ENCODE measurements at places on chromosomes 4 and X. TPM values are rescaled to one million over a fixed set of nuclear protein-coding genes. Genes with fewer than 3 reads are reported as not detected.

GRCh38 chrX:107748506-107748905 lies 27.1 kb downstream of the TSC22D3 start:
- no peak for DNase-seq
- no peak overlapping the region for H3K4me3 ChIP-seq
- no peaks in the 10 kb centered on the region for H3K27me3 ChIP-seq
- H3K36me3 ChIP-seq: no peaks in the 10 kb centered on the region

DNA sequence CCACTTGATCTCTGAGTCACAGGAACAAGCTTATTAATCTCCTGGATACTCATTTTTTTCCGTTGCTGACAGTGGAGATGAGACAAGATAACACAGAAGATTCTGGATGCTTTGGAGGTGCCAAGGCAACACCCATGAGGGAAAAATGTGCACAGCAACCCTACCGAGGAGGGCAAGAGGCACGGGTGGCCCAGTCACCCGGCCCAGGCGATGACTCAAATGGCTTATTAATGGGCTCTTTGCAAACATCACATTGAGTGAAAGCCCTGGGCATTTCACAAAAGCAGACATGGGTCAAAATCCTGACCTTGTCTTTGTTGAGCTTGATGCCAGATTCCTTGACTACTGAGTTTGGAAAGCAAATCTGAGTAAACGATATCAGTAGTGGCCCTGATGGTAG lies 315.1 kb downstream of the STK32B start:
- no peak for DNase-seq
- H3K4me1 ChIP-seq: no peaks in the 10 kb centered on the region
- no peak overlapping the region for H3K27ac ChIP-seq
- peaks cover 3% of the 10 kb centered on the region for H3K27me3 ChIP-seq
- H3K36me3 ChIP-seq: no peaks in the 10 kb centered on the region

DNA sequence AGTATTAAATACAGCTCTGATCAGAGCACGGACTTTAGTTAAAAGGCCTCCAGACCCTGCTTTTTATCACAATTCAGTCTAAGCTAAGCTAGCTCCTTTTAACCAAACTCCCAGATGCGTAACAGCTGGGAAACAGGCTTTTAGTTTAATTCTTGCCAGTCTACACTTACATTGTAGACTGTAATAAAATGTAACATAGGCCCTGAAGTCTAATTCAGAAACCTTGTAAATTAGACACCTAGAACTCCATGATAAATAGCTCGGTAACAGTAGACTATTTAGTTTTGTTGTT lies 20.1 kb downstream of the FBXO8 start:
- H3K27ac ChIP-seq: no peak overlapping the region
- no peaks in the 10 kb centered on the region for H3K4me1 ChIP-seq
- DNase-seq: no peak
- H3K4me3 ChIP-seq: no peak overlapping the region
- no peaks in the 10 kb centered on the region for H3K27me3 ChIP-seq
- no peaks in the 10 kb centered on the region for H3K36me3 ChIP-seq

DNA sequence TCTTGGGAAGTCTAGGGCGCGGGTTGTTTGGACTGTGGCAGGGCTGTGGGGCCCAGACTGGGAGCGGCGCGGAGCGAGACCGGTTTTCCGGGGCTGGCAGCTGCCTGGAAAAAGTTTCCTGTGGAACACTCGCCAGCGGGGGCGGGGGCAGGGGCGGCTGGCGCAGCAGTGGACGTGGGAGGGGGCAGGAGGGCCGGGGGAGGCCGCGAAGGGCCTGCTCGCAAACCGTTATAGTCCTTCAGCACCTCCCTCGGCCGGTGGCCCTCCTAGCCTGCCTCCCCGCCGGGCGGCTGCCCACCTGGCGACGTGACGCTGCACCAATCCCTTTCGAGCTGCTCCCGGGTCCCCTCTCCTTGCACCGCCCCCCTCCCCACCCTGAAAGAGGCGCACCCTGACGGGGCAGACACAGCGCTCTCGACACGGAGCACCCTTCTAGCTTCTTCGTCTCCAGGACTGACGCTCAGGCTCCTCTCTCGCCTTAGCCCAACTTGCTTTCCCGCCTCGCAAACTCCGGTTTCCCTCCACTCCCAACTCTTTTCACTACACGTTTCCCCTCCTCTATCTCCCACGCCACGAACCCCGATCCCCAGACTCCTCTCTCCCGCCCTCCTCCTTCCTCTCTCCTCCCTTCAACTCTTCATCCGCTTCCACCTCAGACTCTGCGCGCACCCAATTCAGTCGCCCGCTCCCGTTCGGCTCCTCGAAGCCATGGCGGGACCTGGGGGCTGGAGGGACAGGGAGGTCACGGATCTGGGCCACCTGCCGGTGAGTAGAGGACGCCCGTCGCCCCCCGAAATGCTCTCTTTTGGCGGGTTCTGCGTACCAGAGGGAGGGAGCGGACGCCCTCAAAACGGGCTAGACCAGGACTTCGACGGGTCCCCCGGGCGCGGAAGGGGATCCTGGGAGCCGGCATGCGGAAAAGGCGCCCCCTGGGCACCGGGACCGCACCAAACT lies at the start of gene NRK:
Gene NRK (plus strand): TSS at position 402 of the 954 bp plus-strand sequence. CDS start 307 bp downstream, at position 709.
- peak within 1 kb of the TSS; percentile 25 for H3K4me3 ChIP-seq
- H3K36me3 ChIP-seq: no peaks in the 10 kb centered on the region
- no peaks in the 10 kb centered on the region for H3K27me3 ChIP-seq
- H3K4me1 ChIP-seq: no peaks in the 10 kb centered on the region
- no peak within 1 kb of the TSS for H3K27ac ChIP-seq
- no peak for DNase-seq

DNA sequence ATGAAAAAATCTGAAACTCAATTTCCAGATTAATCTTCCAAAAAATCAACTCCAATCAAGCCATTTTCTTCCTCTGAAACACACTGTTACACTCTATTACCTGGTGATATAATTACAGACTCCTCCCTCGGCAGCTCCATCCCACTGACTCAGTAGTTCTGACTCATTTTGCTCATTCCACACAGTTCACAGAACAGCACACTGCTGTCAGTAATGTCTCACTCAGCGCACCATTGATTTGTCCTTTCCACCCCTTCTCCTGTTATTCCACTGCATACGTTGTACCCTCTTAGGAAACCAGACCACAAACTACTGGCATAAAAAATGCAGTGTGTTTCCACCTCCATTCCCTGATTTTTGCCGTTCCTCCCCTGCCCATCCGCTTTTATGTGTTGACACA lies 212.7 kb downstream of the SLIT2 start:
- no peak overlapping the region for H3K27ac ChIP-seq
- no peaks in the 10 kb centered on the region for H3K27me3 ChIP-seq
- H3K4me3 ChIP-seq: no peak overlapping the region
- no peaks in the 10 kb centered on the region for H3K36me3 ChIP-seq

DNA sequence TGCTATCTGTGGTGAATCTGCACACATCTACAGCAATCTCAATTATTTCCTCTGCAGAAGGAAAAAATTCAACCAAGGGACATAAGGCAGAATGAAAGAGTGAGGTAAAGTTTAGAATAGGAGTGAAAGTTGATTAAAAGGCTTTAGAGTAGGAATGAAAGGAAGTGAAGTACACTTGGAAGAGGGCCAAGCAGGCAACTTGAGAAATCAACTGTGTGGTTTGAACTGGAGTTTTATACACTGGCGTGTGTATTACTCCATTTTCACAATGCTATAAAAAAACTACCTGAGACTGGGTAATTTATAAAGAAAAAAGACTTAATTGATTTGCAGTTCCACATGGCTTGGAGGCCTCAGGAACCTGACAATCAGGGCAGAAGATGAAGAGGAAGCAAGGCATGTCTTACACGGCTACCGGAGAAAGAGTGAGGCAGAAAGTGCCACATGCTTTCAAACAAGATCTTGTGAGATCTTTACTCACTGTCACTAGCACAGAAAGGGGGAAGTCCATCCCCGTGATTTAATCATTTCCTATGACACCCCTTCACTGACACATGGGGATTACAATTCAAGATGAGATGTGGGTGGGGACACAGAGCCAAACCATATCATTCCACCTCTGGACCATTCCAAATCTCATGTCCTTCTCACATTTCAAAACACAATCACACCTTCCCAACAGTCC lies 234.8 kb downstream of the IL15 start:
- H3K27ac ChIP-seq: no peak overlapping the region
- no peaks in the 10 kb centered on the region for H3K27me3 ChIP-seq
- H3K36me3 ChIP-seq: no peaks in the 10 kb centered on the region
- no peaks in the 10 kb centered on the region for H3K4me1 ChIP-seq
- no peak for DNase-seq

The HMX1 gene
- 5.3 TPM for total RNA-seq

The PIN4 gene
- 8.9 TPM for total RNA-seq

The SULT1B1 gene
- 3.0 TPM for total RNA-seq

DNA sequence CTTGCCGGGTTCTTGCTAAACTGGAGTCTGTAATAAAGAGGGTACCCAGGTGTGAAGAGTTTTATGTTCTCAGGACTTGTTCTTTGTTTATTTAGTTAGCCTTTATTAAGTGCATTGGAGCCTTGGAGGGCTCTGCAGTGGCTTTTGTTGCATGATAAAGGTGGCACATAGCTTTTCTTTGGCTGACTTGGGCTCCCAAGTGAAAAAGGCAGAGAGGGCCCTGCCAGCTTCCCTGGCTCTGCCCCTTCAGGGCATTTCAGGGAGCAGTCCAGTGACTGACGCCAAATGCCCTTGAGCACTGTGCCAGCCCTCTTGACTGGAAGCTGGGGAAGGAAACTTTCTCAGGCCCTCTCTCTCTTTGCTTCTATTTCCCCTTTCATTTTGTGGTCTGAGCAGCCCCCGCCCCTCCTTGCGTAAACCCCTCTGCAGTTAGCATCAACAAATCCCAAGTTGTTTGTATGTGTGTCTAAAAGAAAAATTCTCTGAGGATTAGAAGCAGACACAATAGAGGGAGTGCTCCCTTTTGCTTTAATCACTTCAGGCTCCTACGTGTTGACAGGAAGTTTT lies 152.2 kb downstream of the NHS start:
- no peaks in the 10 kb centered on the region for H3K27me3 ChIP-seq
- no peak overlapping the region for H3K4me3 ChIP-seq
- no peaks in the 10 kb centered on the region for H3K4me1 ChIP-seq
- no peak overlapping the region for H3K27ac ChIP-seq
- DNase-seq: no peak

DNA sequence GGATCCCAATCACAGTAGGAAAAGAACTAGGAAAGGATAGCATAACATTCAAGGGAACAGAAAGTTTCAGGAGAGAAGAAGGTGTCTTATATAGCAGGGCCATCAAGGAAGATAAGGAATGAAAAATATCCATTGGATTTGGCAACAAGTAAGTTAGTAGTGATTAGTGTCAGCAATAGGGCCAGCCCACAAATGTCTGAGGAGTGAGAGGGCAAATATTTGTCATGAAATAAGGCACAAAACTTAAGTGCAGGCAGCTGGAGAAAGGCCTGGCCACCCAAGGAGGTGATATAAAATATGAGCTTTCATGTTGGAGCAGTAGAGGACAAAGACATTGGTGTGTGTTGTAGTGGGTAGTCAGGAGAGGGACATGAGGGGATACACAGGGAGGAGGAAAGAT lies 132.1 kb downstream of the COL4A6 start:
- H3K27me3 ChIP-seq: no peaks in the 10 kb centered on the region
- no peak for DNase-seq
- no peaks in the 10 kb centered on the region for H3K36me3 ChIP-seq
- H3K27ac ChIP-seq: no peak overlapping the region
- no peak overlapping the region for H3K4me3 ChIP-seq

DNA sequence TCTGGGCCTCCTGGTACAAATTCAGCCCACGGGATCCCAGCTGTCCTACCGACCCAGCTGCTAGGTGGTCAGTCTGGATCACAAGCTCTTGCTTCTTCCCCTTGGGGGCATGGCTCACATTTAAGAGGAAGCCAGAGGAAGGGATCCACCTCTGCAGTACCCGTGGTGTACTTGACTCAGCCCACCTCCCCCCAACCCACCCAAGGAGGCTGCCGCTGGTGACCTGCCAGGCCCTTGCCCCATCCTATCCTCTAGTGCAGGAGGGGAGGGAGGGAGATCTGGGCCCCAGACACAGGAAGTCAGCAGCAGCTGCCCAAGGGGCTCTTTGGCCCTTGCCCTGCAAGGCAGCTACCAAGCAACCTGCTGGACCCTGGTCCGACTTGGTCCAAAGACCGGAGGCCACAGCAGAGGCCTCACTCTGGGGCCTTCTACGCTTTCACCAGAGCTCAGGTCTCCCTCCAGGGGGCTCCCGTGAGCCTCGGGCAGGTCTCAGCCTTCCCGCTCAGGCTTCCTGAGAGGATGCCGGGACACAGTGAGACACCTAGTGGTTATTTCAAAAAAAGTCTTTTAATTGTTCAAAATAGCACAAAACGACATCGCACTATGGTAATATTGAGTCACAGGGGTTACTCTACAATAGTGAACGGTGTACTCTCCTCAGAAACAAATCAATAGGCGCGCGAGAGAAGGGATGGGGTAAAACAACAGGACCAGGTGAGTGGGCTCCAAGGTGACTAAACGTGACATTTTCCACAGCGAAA lies 2.7 kb upstream of the RENBP start:
- no peaks in the 10 kb centered on the region for H3K36me3 ChIP-seq
- no peaks in the 10 kb centered on the region for H3K27me3 ChIP-seq
- no peaks in the 10 kb centered on the region for H3K4me1 ChIP-seq
- no peak overlapping the region for H3K27ac ChIP-seq
- DNase-seq: no peak

The TMEM150C gene
- total RNA-seq: 30.0 TPM

The ARHGAP6 gene
- 73.7 TPM for total RNA-seq

DNA sequence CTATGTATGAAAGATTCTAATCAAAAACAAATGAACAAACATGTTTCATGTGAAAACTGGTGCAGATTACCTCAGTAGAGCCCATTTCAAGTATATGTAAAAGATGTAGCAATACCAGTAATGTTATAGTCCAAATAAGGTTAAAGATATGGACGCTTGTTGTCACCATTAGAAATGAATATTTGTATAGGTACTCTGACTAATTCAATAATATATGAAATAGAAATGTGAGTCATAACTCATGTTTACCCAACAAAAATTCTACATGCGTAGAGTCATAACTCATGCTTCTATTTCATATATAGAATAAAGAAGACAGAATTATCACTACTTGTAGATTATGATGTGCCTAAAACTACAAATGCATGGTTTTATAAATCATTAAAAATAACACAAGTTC lies 739.1 kb upstream of the DIAPH2 start:
- DNase-seq: no peak
- no peaks in the 10 kb centered on the region for H3K4me1 ChIP-seq

- H3K27me3 ChIP-seq: no peaks in the 10 kb centered on the region
- H3K27ac ChIP-seq: no peak overlapping the region
- H3K4me1 ChIP-seq: no peaks in the 10 kb centered on the region
- no peak for DNase-seq
- no peak overlapping the region for H3K4me3 ChIP-seq
Measured at GRCh38 chr4:154230091-154230490, 261.5 kb downstream of the DCHS2 start.

The CHRDL1 gene
- total RNA-seq: 49.1 TPM

DNA sequence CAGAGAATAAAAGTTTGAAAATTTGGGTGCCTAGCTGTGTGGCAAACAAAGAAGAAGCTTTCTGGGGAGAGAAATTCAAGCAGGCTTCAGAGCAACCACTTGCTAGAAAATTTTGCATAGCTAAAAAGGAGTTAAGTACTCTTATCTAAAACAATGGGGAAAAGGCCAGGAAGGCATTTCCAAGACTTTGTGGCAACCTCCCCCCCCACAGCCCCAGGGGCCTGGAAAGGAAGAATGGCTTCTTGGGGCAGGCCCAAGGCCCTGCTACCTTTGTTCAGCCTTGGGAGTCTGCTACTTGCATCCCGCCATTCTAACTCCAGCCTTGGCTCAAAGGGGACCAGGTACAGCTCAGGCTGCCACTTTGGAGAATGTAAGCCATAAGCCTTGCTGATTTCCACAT lies 102.2 kb downstream of the PTCHD1 start:
- H3K4me3 ChIP-seq: no peak overlapping the region
- no peak for DNase-seq
- no peaks in the 10 kb centered on the region for H3K27me3 ChIP-seq

The CXCL10 gene
- not detected for total RNA-seq

The CTAG2 gene
- total RNA-seq: not detected

The SPACA5 gene
- total RNA-seq: not detected
